ENCODE measurements at places on chromosomes 7 and 10.

DNA sequence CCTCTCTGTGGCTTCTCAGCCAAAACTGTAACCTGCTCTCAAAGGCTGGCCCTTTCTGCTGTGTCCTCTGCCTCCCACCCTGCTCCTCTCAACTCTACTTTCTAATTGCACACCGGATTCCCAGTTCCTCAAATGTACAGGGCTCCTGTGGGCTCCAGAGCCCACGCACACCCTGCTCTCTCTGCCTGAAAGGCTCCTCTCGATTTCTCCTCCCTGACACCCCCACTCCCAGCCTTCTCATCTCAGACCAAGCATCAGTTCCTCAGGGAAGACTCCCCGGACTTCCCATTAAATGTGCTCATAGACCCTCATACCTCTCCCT lies 111.7 kb upstream of the STEAP1B start:
- DNase-seq = no peak

DNA sequence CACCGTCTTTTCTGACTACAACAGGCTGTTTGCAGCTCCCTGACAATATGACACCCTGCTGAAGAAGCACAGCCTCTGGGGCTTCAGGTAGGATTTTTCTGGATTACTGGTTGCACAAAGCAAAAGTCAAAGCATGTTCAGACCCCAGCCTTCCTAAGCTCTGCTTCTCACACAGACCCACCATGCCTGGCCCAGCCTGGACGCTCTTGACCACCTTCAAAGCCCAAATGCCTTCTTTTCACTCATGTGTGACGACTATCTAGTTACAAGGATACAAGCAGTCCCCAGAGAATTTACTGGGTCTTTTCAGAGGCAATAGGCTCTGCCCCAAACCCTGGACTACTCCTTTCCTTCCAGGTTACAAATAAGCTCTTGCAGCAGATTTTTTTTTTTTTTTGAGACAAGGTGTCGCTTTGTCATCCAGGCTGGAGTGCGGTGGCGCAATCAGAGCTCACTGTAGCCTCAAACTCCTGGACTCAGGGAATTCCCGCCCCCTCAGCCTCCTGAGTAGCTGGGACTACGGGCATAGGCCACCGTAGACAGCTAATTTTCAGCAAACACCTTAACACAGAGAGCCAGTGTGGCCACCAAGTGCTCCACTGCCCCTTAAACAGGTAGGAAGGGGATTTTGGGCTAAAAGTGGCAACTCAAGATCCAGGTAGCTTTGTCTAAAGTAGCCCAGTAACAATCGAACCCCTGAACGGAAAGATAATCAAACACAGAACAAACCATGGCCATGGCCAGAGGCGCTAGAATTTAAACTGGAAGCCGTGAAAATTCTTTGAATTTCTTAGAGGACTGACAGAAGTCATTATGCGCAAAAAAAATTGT lies 16.2 kb downstream of the SVIL start:
- DNase-seq = no peak

DNA sequence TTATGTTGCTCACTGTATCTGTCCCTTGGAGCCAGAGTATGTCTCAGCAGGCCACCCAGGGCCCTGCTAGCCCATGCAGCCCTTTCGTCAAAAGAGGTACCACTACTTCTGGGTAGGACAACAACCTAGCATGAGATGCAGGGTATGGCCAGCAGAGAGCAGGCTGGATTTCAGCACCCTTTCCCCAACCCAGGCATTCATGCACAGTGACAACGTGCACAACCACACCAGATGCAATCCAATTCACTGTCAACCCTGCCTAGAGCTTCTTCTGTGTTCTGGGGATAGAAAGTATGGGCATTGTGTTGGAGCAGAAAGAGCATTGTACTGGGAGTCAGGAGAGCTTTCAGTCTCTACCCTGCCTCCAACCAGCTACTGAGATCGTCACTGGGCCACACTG lies 37.9 kb downstream of the JAZF1 start:
- DNase-seq = no peak

GRCh38 chr7:28564755-28565374 lies 152.5 kb downstream of the CREB5 start:
- no peak for DNase-seq

GRCh38 chr10:117458571-117458970 lies 83.3 kb upstream of the PDZD8 start:
- DNase-seq = no peak

GRCh38 chr7:77820967-77821366 lies 22.4 kb downstream of the PHTF2 start:
- DNase-seq = no peak

DNA sequence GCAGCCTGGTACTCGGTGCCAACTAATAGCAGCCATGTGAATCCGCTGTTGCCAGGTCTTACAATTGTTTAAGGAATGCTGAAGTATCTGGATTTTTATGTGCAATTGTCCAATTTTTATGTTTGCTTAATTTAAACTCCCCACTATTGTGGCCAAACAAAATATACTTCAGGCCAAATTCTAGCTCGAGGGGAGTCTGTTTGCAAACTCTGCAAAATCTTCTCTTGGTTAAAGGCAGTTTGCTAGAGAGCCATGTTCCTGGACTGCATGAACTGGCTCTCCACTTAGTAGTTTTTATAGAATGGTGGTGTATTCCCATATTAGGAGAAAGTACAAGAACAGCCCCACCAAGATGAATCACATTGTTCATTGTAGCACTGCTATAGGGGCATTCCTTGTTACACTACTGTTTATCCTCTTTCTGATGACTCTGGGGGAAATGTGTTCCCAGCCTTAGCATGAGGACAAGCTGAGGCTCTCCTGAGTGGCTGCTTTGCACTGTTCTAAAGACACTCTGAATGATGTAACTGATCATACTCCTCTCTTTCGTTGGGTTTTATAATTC lies 178.0 kb upstream of the GLI3 start:
- DNase-seq = no peak

- DNase-seq = no peak
Measured at GRCh38 chr7:134777470-134777869, 2.0 kb upstream of the CALD1 start.

DNA sequence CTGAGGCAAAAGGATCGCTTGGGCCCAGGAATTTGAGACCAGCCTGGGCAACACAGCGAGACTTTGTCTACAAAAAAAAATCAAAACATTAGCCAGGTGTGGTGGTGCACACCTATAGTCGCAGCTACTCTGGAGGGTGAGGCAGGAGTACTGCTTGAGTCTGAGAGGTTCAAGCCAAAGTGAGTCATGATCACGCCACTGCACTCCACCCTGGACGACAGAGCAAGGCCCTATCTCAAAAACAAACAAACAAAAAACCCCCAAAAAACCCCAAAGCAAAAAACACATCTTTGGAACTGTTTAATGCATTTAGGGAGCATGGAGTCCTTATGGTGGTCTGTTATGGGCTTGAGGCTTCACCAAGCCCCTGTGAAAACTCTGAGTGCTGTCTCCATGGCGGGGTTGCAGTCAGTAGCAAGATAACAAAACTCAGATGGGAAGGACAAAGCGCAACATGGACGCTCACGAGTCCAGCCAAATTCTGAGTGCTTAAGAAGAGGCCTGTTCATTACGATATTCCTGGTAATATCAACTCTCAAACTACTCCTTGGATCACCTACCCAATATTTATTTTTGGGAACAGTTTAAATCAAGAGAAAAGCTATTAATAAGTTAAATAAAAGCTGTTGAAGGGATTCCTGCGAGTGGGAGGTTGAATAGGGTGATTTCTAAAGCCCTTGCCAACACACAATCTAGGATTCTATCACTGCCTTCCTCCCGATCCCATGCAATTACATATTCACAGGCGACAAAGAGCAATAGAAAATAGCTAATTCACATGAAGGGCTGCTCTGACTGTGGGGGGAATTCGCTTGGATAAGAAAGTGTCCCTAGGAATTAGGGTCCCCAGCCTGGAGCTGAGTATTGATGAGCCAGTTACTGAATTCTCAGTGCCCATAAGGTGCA lies 123.3 kb downstream of the HIPK2 start:
- no peak for DNase-seq

- no peak for DNase-seq
Measured at GRCh38 chr10:91366704-91367103, 43.4 kb upstream of the HECTD2 start.

- DNase-seq = no peak
Measured at GRCh38 chr7:70000737-70001348, 402.6 kb downstream of the AUTS2 start.

- DNase-seq = no peak
Measured at GRCh38 chr10:43781480-43782361, 133.0 kb upstream of the ZNF32 start.

DNA sequence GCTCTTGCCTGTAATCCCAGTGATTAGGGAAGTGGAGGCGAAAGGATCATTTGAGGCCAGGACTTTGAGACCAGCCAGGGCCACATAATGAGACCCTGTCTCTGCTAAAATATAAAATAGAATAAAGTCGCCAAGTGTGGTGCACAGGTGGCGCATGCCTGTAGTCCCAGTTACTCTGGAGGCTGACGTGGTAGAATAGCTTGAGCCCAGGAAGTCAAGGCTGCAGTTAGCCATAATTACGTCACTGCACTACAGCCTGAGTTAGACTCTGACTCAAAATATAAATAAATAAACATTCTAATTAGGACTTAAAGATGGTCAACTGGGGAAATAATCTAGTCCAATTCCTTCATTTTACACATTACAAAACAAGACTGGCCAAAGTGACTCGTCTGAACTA lies 768 bp downstream of the CHCHD2 start:
- DNase-seq = no peak

DNA sequence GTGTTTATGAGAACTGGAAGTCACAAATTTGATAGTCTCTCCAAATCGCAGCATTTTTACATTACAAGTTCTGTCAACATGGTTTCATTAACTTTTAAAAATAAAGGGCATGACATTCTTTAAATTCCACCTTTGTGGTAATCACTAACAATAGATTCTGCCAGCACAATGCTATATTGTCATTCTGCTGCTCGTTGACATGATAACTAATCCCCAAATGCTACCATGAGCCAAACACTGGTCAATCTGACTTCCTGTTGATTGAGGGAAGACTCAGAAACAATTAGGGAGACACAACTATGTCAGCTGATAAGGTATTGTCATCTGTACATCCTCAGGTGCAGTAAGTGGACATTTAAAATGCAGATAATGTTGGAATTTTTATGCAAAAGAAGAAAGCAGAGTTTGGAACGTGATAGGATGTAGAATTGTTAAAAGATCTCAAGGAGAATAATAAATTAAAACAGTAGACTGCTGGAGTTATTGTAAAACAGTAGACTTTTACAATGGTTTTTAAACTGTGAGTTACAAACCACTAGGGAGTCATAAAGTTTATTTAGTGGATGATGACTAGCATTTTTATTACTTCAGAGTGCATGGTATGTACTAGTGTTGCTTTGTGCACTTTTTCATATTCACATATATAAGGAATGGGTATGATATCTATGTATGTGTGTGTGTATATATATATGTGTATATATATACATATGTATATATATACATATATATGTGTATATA lies 126.4 kb upstream of the DKK1 start:
- no peak for DNase-seq

DNA sequence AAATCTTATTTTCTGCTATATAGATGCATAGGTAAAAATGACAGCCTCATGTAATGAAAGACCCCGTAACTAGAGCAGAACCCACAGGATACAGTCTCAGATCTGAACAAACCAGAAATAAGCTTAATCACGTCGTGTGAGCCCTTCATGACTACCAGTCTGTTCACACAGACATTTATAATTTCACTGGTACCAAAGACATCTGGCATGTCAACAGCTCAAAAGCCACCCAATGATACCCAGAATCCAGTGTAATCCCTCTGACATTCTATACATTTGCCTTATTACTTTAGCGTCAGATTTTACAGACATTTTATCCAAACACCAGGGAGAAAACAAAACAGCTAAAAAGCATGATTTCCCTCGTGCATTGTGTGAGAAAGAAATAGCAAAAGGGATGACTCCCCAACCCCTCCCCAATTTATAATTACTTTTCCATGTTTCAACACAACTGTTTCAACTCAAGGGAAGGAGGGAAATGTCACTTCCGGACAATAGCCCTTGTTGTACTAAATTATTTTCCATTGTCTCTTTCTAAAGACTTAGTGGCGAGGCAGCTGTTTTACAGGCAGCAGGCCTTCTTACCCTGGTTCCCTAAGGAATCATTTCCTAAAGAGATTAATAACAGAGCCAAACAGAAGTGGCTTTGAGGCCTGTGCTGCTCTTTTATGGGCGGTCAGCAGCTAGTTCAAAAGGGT lies 33.2 kb downstream of the DOCK4 start:
- DNase-seq = no peak

DNA sequence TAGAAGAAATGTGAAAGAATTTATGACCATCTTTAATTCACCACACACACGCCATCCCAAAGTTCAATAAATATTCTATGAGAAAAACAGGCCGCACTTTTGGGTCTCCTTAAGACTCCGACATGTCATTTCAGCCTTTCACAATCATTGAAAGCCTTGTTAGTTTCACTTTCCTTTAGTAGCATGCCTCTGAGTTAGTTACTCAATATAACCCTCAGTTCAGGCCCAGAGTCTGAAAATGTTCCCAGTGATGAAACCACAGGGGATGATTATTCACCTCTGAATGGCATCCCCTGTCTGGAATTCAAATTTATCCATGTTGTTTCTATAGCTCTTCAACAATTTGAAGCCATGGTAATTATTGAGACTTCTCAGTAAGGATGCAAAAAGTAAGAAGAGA lies 278.1 kb upstream of the NRP1 start:
- no peak for DNase-seq

GRCh38 chr7:155874411-155874810 lies 62.1 kb upstream of the SHH start:
- DNase-seq = no peak

Measured in T-helper 2 cell (primary cell).